Activated T-helper 9 cell treated with anti-CD3 and anti-CD28 coated beads, Interleukin-2, amount 50 U/mL, for 16 hours (primary cell): ENCODE measurements at places on chromosomes 12 and 14.

GRCh38 chr14:91235841-91236240 lies 8.7 kb downstream of the GPR68 start:
- no peak for DNase-seq

DNA sequence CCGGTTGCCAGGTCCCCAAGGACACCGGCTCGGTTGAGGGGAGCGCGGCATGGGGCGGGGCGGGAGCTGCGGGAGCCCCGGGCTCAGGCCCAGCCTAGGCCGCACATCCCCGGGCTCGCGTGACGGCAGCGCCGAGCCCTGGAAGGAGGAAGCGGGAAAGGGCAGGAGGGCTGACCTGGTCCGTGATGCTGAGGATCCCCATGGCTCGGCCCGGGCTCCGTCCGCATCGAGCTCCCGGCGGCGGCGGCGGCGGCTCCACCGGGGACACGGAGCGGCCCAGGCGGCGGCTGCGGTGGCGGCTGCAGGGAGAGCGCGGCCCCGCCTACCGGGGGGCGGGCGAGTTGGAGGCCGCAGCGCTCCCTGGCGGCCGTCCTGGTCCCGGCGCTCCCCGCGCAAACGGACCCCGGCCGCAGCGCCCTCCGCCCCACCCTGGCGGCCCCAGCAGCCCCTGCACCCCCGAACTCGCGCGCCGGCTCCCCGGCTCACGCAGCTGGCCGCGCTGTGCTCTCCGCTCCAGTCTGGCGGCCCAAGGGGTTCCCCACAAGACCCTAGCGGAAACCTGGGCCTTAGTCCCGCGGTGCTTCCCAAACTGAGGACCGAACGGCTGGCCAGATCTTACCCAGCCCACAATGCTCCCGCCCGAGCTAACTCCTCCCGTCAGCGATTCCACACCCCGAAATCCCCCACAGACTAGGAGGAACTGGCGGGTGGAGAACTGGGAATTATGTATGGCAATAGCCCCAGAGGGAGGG lies at the start of gene ANKRD52:
Gene ANKRD52 (minus strand): TSS at position 317 of the 752 bp plus-strand sequence. CDS start 115 bp downstream, at position 202.
- DNase-seq: peak; percentile 74

DNA sequence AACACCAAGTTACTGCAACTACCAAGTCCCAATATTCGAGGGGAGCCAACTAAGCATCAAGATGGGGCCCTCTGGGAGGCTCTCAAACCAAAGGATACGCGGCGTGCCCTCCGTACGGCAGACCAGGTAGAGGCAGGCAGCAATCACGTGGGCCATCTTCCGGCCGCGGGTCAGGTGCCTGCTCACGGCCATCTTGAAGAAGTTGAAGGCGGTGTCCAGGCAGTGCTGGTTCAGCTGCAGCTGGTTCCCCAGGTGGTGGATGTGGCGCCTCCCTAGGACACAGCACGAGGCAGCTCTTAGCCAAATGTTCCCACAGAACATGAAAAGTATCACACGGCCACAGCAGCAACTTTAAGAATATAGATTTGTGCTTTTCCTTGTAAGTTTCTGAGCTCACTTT lies 24.3 kb downstream of the BTBD6 start:
- no peak for DNase-seq

DNA sequence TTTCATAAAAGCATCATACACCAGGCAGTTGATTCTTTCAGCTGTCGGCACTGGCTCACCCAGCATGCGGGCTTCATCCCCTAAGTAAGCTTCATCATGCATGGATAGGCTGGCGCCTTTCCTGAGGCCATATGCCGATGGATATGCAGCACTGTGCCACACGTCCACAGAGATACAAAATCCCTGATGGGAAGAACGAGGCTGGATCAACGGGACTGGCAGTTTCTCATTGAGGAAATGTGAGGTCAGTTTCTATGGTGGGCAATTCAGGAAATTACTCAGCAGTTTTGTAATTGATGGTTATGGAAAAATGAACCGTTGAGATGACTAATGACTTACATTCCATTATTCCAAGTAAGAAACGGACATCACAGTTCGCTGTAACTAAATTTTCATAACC lies 453.8 kb downstream of the TMEM121 start:
- no peak for DNase-seq

GRCh38 chr14:29166507-29166906 lies 399.9 kb downstream of the FOXG1 start:
- DNase-seq: no peak

- DNase-seq: no peak
These were observed 45.0 kb downstream of the LRTM2 start for GRCh38 chr12:1865284-1865866.

GRCh38 chr14:23468704-23469126 lies 788 bp upstream of the NGDN start:
- DNase-seq: no peak

DNA sequence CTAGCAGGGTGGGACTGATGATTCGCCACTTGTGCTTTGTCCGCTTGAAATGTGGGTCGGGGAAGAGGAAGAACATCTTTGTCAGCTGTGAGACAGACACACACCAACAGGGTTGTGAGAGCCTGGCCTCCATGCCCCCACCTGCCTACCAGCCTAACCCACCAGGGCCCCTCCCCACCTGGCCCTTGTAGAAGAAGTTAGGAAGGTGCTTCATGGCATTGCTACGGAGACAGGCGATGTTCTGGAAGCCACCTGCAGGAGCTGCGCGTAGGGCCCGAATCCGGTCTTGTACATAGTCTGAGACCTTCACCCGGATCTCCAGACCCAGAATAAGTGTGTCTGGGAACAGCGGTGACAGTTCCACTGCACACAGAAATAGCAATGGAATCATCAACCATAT lies 2.3 kb downstream of the METTL1 start:
- no peak for DNase-seq

DNA sequence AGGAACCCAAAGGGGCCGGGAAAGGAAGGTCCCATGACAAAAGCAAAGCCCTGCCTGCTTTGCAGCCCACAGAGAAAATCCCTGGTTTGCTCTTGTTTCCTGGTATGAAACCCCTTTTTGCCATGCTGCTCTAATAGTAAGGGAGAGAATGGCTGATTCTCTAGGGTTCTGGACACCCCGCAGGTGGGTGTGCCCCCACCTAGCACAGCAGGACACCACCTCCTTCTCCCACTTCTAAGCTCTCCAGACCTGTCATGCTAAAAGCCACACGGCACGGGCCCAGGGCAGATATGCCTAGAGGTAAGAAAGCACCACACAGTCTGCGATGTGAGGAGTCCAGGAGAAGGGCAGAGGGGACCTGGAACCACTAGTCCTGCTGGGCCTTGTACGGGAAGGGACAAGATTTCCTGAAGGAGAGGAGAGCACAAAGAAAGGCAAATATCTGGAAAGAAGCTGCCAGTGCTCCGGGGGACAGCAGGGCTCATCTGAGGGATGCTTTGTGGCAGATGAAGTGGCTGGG lies 113.3 kb downstream of the BCL11B start:
- DNase-seq: no peak

- DNase-seq: no peak
These were observed 22.2 kb downstream of the FCF1 start for GRCh38 chr14:74735125-74735524.

DNA sequence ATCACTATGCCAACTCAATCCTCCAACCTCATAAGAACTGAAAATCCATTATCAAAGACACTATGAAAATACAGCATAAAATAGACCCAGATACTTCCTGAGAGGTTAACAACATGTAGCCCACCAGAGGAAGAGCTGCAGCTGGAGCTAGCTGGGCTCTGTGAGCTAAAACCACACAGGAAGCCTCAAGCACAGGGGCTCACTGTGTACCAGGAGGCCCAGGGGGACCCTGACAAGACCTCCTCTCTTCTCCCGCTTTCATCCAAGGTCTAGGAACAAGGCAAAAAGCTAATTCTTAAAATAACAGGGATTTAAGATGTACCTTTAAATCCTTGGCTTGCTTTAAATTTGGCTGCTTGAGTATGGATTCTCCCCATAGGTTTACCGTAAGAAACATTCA lies 53.6 kb downstream of the EIF2S3B start:
- no peak for DNase-seq

GRCh38 chr12:60693019-60693626 lies 1097.3 kb downstream of the SLC16A7 start:
- DNase-seq: no peak

GRCh38 chr12:124953689-124954405 lies 35.1 kb downstream of the DHX37 start:
- DNase-seq: no peak

DNA sequence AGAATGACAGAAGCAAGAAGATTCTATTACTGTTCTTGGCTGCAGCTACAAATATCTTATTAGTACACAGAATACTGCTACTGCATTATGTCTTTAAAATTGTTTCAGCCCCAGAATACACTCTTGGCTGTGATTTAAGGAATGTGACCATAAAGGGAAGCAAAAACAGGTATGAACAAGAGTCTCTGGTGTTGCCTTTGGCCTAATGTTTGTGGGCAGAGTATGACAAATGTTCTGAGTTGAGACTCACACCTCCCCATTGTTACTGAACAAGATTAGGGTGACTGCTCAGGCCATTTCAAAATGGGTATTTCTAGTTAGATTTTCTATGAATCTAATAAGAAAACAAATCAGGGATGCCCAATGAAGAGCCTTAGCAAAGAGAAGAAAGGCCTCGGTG lies 28.5 kb downstream of the TTC6 start:
- DNase-seq: no peak

GRCh38 chr12:51994959-51995358 lies 11.8 kb upstream of the TAMALIN start:
- DNase-seq: no peak

DNA sequence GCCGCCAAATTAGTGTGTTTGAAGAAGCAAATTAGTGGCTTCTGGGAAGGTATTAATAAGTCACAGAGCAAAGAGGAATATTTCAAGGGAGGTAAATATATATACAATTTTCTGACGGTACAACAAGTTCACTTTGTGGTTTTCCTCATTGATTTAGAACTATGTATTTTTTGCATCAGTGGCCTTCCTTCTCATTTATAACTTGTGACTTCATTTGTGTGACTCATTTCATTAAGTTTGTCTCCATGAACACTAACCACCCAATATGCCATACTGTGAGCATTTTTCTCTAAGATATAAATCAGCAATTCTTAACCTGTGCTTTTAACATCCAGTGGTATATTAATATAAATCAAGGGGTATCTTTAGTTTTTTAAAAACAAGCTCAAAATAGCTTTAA lies 29.3 kb upstream of the ARHGAP5 start:
- no peak for DNase-seq

GRCh38 chr12:13945641-13946040 lies 35.8 kb downstream of the GRIN2B start:
- DNase-seq: no peak

GRCh38 chr12:55188974-55189556 lies 31.8 kb upstream of the OR10A7 start:
- no peak for DNase-seq

DNA sequence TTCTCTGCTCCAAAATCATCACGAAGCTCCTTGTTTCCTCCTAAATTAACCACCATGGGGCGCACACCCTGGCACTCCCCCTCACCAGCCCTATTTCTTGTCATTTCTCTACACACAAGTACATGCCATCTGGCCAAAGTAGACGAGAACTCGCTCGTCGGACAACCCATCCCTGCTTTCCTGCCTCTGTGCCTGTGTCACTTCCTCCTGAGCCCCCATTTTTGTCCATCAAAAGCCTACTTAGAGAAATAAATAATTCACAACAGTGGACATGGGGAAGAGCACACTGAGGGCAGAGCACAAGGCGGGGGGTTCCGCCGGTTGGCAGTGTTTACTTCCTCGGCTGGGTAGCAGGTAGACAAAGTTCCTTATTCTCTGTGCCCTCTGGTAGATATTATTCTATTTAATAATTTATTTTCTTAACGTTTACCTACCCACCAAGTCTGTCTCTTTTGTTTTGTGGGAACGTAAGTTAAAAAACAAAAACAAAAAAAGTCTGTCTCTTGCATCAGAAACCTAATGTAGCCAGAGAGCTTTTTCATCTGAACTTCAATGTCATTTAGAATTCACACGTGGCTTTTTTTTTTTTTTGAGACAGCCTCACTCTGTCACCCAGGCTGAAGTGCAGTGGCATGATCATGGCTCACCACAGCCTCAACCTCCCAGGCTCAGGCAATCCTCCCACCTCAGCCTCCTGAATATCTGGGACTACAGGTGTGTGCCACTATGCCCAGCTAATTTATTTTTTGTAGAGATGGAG lies 6.0 kb downstream of the VPS37B start:
- DNase-seq: no peak

- no peak for DNase-seq
These were observed 305.8 kb downstream of the AACS start for GRCh38 chr12:125371033-125371432.

DNA sequence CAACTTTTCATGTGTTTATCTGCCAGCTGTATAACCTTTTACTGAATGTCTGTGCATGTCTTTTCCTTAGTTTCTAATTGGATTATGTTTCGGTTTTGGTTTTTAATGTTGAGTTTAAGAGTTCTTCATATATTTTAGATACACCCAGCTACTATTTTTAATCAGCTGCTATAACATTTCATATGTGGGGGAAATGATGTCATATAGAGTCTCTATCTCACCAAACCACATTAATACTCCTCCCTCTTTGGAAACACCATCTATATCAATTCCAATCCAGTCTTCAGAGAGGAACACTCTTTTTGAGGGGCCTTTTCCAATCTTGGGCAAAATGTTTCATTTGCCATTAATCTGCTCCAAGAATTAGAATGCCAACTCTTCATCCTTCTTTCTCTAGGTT lies 28.5 kb upstream of the GCH1 start:
- no peak for DNase-seq
